ENCODE measurements at places on chromosomes 16 and 17.

- no peak for DNase-seq
Observed at GRCh38 chr16:61421111-61421510, 615.1 kb downstream of the CDH8 start.

GRCh38 chr16:89052890-89053724, 40.5 kb upstream of the ACSF3 start:
- DNase-seq, result no peak

- DNase-seq, result no peak
Observed at GRCh38 chr16:3520841-3521240, 20.0 kb downstream of the CLUAP1 start.

GRCh38 chr17:16915752-16916556, 56.0 kb downstream of the TNFRSF13B start:
- DNase-seq, result no peak

- no peak for DNase-seq
Observed at GRCh38 chr17:50047488-50048126, 8.3 kb upstream of the ITGA3 start.

Measured in gastrocnemius medialis (tissue), 4 donors.